ENCODE measurements at places on chromosomes 6 and 20.

- H3K27ac ChIP-seq, result no peak overlapping the region
- H3K36me3 ChIP-seq, result peaks cover 43% of the 10 kb centered on the region
Observed at GRCh38 chr20:64068386-64069208, 5.6 kb downstream of the TCEA2 start.

- no peak for DNase-seq
- no peaks in the 10 kb centered on the region for H3K27me3 ChIP-seq
- H3K27ac ChIP-seq, result no peak overlapping the region
- no peak overlapping the region for H3K4me3 ChIP-seq
Observed at GRCh38 chr20:17560344-17561074, 9.4 kb upstream of the DSTN start.

GRCh38 chr6:17120019-17120418 lies 18.2 kb downstream of the STMND1 start:
- DNase-seq, result no peak
- no peak overlapping the region for H3K4me3 ChIP-seq
- H3K36me3 ChIP-seq, result no peaks in the 10 kb centered on the region
- H3K27ac ChIP-seq, result no peak overlapping the region

GRCh38 chr6:12504325-12504966 lies 212.1 kb upstream of the PHACTR1 start:
- no peaks in the 10 kb centered on the region for H3K4me1 ChIP-seq
- no peaks in the 10 kb centered on the region for H3K36me3 ChIP-seq
- H3K4me3 ChIP-seq, result no peak overlapping the region
- DNase-seq, result peak; percentile 55
- H3K27ac ChIP-seq, result no peak overlapping the region

DNA sequence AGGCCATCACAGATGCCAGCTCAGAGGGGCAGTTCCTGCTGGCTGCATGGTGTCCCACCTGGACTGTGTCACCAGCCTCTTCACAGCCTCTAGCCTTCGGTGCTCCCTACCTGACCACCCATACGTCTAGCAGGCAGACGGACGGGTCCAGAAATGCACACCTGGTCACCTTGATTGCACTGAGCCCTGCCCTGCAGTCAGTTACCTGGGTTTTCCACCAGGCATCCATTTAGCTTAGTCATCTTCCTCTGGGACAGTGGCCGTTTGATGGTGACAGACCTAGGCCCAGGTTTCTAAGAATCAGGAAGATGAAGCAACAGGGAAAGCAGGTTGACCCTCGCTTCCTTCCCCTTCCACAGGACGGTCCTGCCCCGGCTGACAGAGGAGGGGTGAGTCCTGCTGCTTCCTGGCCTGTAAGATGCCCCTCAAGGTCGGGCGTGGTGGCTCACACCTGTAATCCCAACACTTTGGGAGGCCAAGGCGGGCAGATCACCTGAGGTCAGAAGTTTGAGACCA lies 9.8 kb upstream of the BPI start:
- no peak for DNase-seq
- peaks cover 30% of the 10 kb centered on the region for H3K4me1 ChIP-seq
- no peak overlapping the region for H3K4me3 ChIP-seq
- no peak overlapping the region for H3K27ac ChIP-seq

All from Calu3 (cell line).